NCI-H524 treated with DMSO at 0.1 percent for 48 hours (cell line): ENCODE measurements at places on chromosomes 3 and 15.

- DNase-seq = no peak
Observed at GRCh38 chr3:33831053-33831452, 32.6 kb downstream of the PDCD6IP start.

- DNase-seq = peak; percentile 40
Observed at GRCh38 chr15:70376031-70376928, 278.6 kb upstream of the TLE3 start.

- no peak for DNase-seq
Observed at GRCh38 chr3:49842843-49843517, 13.4 kb downstream of the TRAIP start.

DNA sequence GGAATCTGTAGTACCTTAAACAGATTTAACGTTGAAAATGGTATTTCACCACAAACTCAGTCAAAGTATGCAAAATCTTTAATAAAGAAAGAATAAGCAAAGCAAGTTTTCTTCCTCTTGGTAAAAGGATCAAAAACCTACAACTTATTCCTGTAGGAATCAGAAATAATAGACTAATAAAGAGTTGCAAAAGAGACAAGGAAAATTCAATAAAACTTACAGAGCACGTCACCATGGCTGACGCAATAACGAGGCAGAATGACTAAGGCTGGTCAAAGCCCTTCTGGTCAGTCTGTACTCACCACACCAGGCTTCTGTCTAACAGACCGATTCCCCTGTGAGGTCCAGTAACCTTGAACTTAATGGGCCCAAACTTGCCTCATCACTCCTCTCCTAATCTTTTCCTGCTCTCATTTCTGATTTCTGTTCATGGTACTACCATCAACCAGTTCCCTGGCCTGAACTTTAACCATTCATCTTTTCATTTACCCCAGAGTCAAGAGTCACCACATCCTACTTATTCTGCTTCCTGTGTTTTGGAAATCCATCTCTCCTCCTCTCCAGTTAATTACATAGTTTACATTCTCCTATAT is 5.0 kb downstream of the MASP1 start:
- DNase-seq = no peak

DNA sequence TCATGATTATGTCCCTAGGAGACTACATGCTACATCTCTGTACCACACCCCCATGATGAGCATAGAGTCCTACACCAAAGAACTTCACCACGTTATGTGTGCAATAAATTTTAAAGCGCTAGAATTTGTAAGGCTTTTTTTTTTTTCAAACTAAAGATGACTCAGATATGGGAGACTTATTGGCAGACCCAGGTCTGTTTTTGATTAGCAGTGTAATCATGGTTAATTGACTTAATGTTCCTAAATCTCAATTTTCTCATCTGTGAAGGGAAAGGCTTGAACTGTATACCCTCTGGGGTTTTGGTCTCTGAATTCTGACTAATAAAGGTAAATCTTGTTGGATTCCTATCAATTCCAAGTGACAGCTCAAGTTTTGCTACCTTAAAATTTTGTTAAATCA is 26.4 kb downstream of the ABI3BP start:
- no peak for DNase-seq

- DNase-seq = no peak
Observed at GRCh38 chr3:65995515-65995914, 43.2 kb downstream of the MAGI1 start.

DNA sequence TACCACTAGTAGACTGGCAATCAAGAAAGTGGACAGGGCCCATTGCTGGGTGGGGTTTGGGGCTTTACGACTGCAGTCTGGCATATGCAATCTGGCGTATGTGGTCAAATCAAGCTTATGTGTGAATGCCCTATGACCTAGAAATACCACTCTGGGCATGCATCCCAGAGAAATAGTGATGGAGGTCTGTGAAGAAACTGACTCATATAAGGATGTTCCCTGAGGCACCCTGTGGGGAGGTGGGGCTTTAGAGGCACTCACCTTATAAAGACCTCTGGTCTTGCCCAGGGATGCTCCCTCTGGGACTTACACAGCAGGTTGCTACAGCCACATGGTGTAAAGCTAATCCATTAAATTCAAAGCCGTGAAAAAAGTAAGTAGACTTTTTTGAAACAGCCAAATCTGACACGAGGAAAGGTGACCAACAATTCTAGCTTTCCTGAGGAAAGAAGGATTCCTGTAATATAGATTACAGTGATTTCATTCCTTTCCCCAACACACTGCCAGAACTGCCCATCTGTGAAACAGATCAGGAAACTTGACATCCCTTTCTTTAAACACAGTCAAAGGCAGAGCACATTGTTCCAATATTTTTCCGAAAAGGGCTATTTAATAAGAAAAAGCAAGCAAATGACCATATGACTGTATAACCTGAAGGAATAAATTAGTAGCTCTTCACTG is 13.6 kb downstream of the RARRES1 start:
- no peak for DNase-seq

GRCh38 chr3:130649061-130649654 is 97.5 kb downstream of the PIK3R4 start:
- DNase-seq = no peak
